ENCODE measurements at places on chromosomes 12 and 14.

GRCh38 chr12:11774821-11775220, 125.3 kb downstream of the ETV6 start:
- DNase-seq: no peak

GRCh38 chr12:22117563-22118237, 71.7 kb downstream of the CMAS start:
- DNase-seq: no peak

DNA sequence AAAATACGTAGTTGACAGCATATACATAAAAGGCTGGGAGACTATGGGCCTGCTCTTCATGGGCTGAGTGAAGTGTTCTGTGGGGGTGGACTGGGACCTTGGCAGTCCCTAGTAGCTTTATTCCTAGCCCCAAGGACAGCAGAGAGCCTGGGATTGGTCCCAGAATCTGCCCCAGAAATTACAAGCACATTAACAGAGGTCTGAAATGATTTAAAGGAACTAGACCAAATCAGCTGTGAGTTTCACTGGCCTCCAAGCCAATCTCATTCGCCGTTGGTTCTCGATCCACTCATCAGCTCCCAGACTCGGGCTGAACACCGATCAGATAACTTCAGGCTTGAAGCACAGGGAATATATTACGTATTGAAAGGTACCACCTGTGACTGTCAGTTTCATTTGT, 77.0 kb upstream of the PSMC1 start:
- DNase-seq: no peak

- DNase-seq: no peak
Measured at GRCh38 chr12:4977102-4977501, 66.6 kb upstream of the KCNA5 start.

- DNase-seq: no peak
Measured at GRCh38 chr12:10652192-10652591, 21.7 kb downstream of the STYK1 start.
